GM23248 (cell line): ENCODE measurements at places on chromosomes 11 and 22.

- no peak for DNase-seq
These were observed 42.0 kb upstream of the FIBIN start for GRCh38 chr11:26951809-26952515.

- peak; percentile 18 for DNase-seq
These were observed 123.1 kb downstream of the PKNOX2 start for GRCh38 chr11:125287491-125288210.

DNA sequence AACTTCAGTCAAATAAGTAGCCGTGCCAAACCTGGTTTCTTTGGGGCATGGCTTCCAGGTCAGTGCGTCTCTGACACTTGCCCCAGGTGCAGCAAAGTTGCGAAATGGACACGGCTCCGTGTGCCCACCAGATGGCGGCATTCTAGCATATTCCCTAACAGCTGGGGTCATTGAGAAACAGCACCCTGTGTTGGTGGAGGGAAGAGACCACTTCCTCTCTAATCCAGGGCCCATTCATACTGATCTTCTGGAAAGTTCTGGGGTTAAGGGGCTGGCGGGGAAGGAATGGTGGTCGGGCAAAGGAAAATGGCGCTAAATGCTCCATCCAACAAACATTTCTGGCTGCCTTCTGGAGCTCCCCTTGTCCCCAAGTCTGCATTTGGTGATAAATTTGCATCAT, 141.2 kb upstream of the TIMP3 start:
- DNase-seq, result peak; percentile 78

- DNase-seq, result no peak
These were observed 50.8 kb downstream of the GRAMD1B start for GRCh38 chr11:123480882-123481281.

DNA sequence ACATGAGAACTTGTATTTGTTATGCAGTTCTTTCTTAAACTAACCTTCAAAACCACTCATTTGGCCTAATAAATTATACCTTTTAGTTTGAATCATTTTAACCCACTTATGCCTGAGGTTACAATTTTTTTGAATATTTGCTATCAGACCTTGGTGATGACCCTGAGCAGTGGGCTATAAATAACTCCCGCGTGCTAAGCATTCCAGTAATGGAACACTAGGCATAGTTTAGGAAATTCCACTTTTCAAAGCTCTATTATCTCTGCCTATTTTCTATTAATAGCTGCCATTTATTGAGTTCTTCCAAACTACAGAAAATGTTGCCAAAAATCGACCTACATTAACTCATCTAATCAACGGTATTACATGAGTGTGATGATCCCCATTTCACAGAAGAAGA, 993.4 kb upstream of the FAT3 start:
- DNase-seq, result no peak

GRCh38 chr11:69411257-69411924, 70.1 kb upstream of the LINC01488 start:
- DNase-seq, result peak; percentile 24

DNA sequence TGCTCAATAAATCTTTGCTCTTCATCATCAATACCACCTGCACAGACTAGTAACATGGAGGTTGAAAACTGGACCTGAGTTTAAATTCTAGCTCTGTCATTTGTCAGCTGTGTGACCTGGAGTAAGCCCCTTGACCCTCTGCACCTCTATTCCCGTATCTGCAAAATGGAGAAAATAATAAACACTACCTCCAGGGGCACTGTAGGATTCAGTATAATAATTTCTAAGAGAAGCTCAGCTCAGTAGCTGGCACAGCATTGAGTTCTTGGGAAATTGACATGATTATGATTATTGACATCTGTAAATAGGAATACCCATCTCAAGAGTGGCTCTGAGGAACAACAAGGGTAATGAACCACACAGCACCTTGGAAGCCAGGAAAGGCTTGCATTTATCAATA, 78.4 kb downstream of the MN1 start:
- DNase-seq, result peak; percentile 24

DNA sequence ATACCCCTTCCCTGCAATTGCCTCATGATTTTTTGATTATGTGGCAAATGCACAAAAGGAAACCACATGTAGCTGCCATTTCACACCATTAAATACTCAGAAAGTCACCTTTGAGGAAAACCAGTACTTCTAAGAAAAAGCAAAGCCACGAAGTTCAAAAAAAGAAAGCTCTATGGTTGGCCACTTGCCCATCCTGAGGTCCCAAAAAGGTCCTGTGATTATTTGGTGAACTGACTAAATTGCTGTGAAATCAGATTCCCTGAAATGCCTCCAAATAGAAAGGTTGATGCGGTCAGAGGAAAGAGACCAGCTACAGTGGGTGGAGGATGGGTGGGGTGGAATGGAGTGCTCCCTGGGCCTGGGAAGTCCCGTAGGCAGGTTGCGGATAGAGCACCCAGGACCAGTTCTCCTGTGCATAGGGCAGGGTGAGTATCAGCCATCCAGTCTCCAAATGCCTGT, 26.9 kb downstream of the MRPL16 start:
- DNase-seq, result no peak

DNA sequence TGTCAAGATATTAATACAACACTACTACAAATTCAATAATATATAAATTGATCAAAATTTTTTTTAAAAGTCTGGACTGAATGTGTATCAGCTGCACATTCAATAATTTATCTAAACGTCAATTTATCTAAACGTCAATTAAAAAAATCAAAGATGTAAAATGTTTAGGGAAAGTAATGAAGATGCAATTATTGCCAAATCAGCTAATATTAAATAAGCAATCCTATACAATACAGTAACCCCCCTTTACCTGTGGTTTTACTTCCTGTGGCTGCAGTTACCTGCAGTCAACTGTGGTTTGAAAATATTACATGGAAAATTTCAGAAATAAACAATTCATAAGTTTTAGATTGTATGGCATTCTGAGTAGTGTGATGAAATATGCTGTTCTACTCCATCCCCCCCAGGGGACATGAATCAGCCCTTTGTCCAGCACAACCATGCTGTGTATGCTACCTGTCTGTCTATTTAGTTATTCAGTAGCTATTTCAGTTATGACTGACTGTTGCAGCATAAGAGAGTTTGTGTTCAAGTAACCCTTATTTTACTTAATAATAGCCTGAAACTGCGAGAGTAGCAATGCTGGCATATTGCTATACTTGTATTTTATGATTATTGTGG, 72.2 kb downstream of the CWF19L2 start:
- peak; percentile 56 for DNase-seq

DNA sequence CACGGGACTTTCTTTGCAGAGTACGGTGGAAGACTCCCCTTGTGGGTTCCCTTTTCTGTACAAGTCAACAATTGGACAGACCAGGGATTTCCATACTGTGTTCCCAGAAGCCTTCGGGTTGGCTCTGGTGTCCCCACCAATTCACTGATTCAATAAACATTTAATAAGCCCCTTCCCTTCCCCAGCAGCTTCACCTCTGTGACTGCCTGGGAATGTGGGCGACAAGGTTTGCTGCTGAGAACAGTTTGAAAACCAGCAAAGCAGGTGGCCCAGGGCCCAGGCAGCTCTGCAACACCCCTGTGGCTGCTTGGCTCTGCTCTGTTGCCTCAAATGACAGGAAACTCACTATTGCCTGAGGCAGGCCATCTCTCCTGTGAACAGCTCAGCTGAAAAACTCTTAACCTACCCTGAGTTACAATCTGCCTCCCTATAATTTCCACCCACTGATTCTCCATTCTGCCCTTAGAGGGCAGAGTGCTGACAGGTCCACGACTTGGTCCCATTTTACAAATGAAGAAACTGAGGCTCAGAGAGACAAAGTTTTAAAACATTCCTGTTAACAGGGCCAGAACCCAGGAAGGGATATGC, 10.4 kb downstream of the ADORA2A start:
- peak; percentile 60 for DNase-seq

GRCh38 chr11:2213384-2213842, 41.8 kb upstream of the TH start:
- no peak for DNase-seq

GRCh38 chr11:111942829-111943228, 5.7 kb downstream of the DIXDC1 start:
- DNase-seq, result peak; percentile 97

DNA sequence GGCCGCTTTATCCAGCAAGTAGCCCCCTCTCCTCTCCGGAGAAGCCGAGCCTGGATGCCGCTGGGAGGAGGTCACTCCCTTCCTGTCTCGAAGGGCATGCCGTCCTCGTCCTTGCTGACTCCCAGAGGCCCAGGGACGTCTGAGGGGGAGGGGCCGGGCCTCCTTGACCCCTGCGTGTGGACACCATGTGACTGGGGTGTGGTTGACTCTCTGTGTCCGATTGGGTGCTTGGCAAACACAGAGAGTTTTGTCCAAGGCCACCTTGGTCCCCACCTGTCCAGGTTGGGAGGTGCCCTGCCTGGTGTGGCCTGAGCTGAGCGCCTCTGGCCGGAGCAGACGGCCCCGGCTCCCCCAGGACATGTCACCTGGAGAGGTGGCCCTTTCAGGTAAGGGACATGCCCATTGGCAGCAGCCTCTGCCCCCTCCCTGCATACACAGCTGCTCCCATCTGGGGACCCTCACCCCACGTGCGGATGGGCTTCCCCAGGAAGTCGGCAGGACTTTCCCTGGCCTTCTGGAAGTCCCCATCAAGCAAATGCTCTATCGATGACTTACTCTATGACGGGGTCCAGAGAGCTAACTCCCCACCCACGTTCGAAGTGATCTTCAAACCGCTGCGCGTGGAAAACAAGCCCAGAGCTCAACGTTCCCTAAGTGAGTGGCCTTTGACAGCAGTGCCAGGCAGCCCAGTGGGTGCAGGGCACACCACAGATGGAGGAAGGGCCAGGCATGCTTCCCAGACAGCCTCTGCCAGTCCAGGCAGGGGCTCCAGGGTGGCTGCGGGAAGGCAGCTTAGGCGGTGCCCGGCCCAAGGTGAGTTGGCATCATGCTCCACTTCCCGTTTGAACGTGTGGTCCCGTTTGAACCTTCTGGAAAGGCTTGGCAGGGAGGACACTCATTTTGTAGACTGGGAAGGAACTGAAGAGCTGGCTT, at the start of gene SMIM38:
SMIM38 (plus strand) TSS at position 634 of the 933 bp plus-strand sequence. CDS start 1,912 bp downstream, outside the sequence.
- no peak for DNase-seq

GRCh38 chr11:28528217-28528616, 420.0 kb downstream of the METTL15 start:
- DNase-seq, result peak; percentile 12

- no peak for DNase-seq
These were observed 2.0 kb downstream of the DSCAML1 start for GRCh38 chr11:117794772-117795629.
